ENCODE measurements at places on chromosomes 7 and 10.
A peak's percentile ranks its signal among the peaks of the same experiment; 100 is the strongest.

DNA sequence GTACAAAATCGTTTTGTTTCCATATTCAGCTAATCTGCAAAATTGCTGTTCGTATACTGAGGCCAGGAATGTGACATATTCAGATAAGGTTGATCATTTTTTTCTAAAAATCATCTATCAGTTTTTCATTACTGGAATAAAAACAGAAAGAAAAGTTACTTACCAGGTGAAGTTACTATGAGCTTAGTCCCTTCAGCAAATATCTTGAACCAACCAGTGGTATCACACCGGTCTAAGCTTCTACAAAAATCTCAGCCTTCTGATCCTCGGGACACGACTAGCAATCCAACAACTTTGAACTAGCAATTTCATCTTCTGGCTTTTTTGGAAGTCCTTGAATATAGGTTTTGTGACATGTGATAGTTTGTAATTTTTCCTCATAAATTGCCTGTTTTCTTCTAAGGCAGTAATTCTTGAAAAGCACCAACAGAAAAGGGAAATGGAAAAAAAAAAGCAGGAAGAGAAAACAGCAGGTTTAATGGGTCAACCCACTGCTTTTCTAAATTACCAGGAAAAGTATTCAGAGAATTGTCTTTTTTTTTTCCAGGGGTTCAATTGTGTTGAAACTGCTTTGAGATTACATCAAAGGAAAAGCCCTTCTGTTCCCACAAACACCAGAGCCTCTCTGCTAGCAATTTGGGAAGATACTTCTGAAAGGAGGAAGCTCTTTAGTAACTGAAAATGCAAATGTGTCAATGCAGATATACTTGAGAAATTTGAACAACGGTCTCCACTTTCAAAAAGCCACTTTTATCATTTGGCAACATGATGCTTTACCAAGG, 2.9 kb upstream of the TARP start:
- no peak for DNase-seq

DNA sequence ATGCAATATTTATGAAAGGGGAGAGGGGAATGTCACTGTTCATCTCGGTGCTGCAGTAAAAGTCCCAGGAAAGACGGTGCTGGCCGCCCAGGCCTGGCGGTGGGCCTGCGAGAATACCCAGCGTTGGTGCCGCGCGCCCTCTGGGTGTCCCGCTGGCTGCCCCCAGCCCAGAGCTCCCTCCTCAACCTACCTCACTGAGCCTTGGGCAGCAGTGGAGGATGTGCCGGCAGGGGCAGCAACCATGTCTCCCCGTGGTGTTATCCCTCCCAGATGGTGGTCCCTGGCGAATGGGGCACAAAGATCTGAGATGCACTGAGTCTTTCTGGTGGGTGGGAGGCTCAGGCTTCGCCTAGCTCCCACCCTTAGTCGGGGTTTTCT, 9.5 kb upstream of the TLX1 start:
- no peak for DNase-seq

DNA sequence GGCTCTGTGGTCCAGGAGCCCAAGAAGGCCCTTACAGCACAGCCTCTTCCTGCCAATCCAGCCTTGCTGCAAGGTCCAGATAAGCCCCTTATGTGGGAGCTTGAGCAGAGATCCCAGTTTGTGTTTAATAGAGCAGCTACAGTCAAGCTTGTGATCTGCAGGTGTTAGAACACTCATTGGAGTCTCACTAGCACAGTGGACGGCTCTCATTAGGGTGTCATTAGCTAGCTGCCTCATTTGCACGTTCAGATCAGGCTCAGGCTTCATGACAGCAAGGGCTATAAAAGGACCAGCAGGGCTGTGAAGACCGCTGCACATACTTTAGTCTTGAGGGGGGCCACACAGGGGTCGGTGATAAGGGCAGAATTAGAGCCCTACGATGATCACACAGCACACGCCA, 443.2 kb downstream of the RPS24 start:
- DNase-seq = no peak

GRCh38 chr7:105788356-105788755, 88.0 kb downstream of the ATXN7L1 start:
- no peak for DNase-seq

- DNase-seq = peak; percentile 4
These were observed 93.1 kb downstream of the NRP1 start for GRCh38 chr10:33241351-33241750.

- no peak for DNase-seq
These were observed 19.8 kb upstream of the ATE1 start for GRCh38 chr10:121947343-121948330.

DNA sequence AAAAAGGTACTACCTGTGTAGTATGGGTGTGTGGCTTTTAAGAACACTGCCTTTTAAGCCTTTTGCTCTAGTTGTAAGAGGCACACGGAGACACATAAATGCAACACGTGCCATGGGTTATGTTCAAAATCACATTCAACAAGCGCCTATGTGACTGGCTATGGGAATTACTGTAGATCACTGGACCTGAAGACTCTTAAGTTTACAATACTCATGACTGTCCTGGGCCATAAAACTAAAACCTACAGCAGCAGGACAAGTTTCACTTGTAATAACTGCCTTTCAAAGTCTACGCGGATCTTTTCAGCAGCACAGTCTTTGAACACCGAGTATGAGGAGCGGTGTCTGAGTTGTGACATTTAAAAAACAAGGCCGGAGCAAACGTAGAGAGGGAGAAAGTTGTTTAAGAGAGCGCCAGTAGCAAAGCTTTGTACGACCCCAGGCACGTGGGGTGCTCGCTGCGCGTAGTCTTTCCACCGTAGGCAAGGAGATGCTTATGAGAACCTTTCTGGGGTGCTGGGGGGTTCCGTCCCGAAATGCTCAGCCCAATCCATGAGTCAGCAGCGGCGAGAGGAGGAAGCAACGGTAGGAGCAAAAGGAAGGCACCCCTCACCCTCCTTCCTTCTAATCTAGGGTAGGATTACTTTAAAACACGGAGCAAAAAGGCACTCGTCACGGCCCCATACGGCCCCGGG, 662 bp downstream of the DNAJC2 start:
- no peak for DNase-seq

GRCh38 chr10:93299606-93300287, 182.4 kb downstream of the MYOF start:
- no peak for DNase-seq
